ENCODE measurements at places on chromosomes 1 and 21. TPM values are rescaled to one million over a fixed set of nuclear protein-coding genes. Genes with fewer than 3 reads are reported as not detected.

Gene CIART
- total RNA-seq: 3.5 TPM

Gene VHLL
- not detected for total RNA-seq

Gene CR2
- not detected for total RNA-seq

Gene PROK1
- total RNA-seq: not detected

Gene PTPRC
- not detected for total RNA-seq

Gene BGLAP
- total RNA-seq: 2.8 TPM

Gene LCE2D
- not detected for total RNA-seq

Gene ADCY10
- 0.44 TPM for total RNA-seq

Gene ITLN2
- total RNA-seq: not detected

Gene CCDC185
- total RNA-seq: not detected

Gene CD101
- 1.7 TPM for total RNA-seq

Gene LDLRAD2
- not detected for total RNA-seq

Gene SLC6A17
- total RNA-seq: not detected

Gene SH2D1B
- total RNA-seq: 0.11 TPM

Gene CRP
- not detected for total RNA-seq

Gene FUBP1
- total RNA-seq: 195 TPM

Gene C1orf216
- 26.1 TPM for total RNA-seq

Gene LGR6
- not detected for total RNA-seq

Gene NPR1
- total RNA-seq: 0.87 TPM

Gene OR2T35
- not detected for total RNA-seq

Gene CLDN17
- total RNA-seq: not detected

Gene CD52
- total RNA-seq: not detected

Gene S1PR1
- 1.1 TPM for total RNA-seq

Gene HRNR
- not detected for total RNA-seq

Gene TNFSF18
- not detected for total RNA-seq

Gene COL18A1
- 3.3 TPM for total RNA-seq

Gene ANGPTL7
- not detected for total RNA-seq

Gene HES2
- total RNA-seq: not detected

Gene SLC35F3
- total RNA-seq: 22.7 TPM

Gene AZIN2
- total RNA-seq: 3.6 TPM

Gene SASS6
- 15.1 TPM for total RNA-seq

Gene LEFTY1
- 0.24 TPM for total RNA-seq

Gene EDN2
- not detected for total RNA-seq

Gene FBLIM1
- total RNA-seq: 38.9 TPM

Gene PHLDA3
- 23.9 TPM for total RNA-seq

Gene NEGR1
- total RNA-seq: 10.6 TPM

Gene FMO4
- total RNA-seq: 2.1 TPM

Gene UBL4B
- total RNA-seq: not detected

Gene VWA5B1
- total RNA-seq: not detected

Gene TLCD4
- 0.11 TPM for total RNA-seq

Gene CASZ1
- total RNA-seq: 1.9 TPM

Gene SPATA17
- 0.61 TPM for total RNA-seq

Gene OR2L8
- not detected for total RNA-seq

Gene EPS8L3
- not detected for total RNA-seq

Gene RGS4
- total RNA-seq: 24.2 TPM

Gene GJA4
- not detected for total RNA-seq

Gene PTGS2
- total RNA-seq: 5.8 TPM

Gene RGS8
- total RNA-seq: not detected

Gene KCNE2
- 0.31 TPM for total RNA-seq

Gene LHX8
- not detected for total RNA-seq

Gene HPCA
- 0.69 TPM for total RNA-seq

Gene IL6R
- 1.6 TPM for total RNA-seq

Gene KRTAP20-4
- total RNA-seq: not detected

Gene LYPLA2
- total RNA-seq: 54.5 TPM

Gene ITPKB
- total RNA-seq: 12.5 TPM

Gene CLCA4
- total RNA-seq: not detected

Measured in A673 (cell line).